ENCODE measurements at places on chromosomes 5 and 9.

DNA sequence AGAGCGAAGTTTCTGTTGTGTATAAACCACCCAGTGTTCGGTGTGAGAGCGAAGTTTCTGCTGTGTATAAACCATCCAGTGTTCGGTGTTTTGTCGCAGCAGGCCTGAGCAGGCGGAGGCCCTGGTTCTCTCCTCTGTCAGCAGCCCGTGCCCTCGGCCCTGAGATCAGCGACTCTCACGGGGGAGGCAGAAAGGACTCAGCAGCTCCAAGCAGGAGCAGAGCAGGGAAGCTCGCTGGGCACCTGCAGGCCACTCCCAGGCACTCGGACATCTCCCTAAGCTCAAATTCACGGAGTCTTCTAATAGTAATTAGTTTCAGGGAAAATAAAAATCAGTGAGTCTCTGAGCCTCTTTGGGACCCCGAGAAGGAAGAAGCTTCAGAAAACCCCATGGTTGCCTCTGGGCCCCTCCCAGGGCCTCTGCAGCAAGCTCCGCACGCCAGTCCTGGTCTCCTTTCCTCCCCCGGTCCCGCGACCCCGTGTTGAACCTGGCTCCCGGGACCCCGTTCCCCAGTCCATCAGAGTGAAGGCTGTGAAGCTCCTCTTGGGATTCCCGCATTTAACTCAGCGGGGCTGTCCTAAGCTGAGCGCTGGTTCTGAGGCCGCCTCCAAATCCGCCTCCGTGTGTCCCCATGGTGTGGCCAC, 81.9 kb upstream of the ADAMTS2 start:
- DNase-seq: no peak

DNA sequence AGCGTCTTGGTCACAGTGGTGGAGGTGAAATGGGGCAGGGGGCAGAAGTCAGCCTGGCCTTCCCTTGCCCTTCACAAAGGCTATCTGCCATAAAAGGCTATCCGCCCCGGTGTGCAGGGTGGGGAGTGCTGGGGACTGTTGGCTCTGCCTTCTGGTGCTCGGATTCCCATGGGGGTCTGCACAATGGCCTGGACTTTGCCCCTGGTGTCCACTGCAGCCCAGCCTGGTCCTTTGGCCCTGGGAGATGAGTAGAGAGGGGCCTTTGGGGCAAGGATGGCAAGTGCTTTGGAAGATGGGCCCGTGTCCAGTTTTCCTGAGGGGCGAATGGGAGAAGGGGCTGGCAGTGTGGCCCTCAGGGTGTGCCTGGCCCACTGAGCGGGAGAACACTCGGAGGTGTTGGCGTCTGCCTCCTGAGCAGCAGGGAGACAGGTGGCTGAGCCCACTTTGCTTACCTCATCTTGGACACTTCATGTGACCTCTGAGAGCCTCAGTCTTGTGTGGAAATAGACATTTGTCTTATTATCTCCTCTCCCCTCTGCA, 69.9 kb downstream of the HSPA4 start:
- no peak for DNase-seq

DNA sequence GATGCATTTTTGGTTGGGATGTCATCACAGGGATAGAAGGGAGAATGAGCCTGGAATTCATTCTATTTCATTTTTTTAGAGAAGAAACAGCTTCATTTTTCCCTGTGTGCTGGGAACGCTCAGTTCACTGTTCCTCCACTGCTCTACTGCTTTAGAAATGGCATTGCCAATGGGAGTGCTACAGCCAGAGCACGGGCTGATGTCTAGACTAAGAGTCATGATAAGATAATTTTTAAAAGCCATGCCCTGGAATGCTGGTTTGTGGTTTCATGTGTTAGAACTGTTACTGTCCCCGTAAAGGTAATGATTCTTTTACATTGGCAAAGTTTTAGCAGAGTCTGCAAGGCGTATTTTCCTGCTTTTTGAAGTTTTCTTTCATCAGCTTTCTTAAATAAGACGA, 119.6 kb downstream of the SEMA6A start:
- DNase-seq: no peak

DNA sequence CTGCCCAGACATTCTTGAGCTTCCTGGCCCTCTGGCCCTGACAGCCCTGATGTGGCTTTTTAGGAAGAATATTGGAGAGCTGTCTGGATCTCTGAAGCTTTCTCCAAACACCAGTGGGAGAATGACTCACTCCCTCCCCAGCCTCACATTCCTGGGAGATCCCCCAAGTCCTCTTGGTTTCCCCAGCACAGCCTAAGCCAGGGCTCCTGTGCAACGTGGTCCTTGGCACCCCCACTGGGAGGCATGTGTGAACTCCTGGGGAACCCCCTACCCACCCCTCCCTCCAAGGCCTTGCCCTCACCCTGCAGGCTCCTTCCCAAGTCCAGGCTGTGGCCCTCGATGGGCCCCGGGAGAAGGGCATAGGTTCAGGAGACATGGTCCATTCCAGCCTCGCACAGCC, 12.7 kb downstream of the GLIPR2 start:
- DNase-seq: no peak

DNA sequence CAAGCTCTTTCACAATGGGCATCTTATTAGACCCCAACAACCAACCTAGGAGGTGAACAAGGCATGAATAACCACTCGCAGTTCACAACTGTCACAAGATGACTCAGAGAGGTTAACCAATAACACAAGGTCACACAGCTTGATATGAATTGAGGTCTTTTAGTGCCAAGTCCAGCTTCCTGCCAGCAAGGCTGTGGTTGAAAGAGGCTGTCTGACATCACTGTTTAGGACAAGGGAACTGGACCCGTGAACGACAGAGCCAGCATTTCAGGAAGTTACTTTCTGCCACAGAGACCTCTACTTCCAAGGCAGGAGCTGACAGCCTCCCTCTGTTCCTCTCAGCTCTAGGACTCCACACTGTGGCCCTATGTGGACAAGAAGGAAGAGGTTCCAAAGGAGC, 53.4 kb upstream of the ALDH1B1 start:
- peak; percentile 25 for DNase-seq

- DNase-seq: no peak
Observed at GRCh38 chr9:93133681-93134014, 403 bp downstream of the NINJ1 start.

DNA sequence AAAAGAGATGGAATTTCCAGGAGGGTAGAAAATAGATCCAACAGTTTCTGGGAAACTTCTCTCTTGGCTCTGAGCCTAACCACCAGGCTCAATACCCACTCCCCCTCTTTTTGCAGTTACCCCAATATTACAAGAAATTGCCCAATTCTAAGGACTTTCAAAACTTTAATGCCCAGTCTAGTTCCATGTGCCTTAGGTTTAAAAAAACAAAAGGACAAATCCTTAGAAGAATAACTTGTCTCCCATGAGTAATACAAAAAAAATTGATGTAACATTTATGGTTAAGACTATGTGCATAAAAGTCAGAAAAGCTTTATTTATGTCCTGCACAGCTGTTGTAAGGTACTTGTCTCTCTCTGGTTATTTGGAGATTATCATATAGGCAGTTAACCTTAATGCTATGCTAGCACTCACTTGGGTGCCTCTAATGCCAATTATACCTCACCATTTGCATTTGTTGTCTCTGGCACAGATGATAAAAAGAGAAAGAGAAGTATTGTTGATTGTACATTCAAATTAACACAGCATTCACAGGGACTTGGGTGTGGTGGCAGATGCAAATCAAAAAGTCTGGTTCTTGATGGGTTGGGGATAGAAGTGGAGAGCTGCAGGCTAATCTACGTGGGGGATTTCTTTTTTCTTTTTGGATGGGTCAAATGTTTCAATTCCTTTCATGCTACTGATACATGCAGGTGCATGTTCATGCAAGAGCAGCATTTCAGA, 159.4 kb downstream of the PIK3R1 start:
- no peak for DNase-seq

- peak; percentile 11 for DNase-seq
Observed at GRCh38 chr5:180605554-180606214, 14.4 kb upstream of the SCGB3A1 start.

GRCh38 chr5:50867140-50867539, 200.7 kb downstream of the PARP8 start:
- no peak for DNase-seq

DNA sequence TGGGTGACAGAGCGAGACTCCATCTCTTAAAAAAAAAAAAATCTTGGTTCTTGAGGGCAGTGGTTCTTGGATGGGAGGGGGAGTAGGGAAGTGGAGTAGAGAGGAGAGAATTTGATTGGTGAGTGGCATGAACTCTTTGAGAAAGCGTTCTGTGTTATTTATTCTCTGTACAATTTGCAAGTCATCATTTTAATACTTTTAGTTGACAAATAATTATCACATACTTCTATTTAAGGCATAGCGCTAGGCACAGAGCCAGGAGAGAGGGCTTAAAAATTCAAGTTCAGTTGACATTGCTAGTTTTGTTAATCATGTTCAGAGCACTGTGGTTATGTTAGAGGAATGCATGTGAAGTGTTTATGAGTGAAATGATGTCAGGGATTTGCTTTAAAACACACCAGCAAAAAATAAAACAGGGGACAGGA, 24.6 kb downstream of the HSDL2 start:
- DNase-seq: no peak

DNA sequence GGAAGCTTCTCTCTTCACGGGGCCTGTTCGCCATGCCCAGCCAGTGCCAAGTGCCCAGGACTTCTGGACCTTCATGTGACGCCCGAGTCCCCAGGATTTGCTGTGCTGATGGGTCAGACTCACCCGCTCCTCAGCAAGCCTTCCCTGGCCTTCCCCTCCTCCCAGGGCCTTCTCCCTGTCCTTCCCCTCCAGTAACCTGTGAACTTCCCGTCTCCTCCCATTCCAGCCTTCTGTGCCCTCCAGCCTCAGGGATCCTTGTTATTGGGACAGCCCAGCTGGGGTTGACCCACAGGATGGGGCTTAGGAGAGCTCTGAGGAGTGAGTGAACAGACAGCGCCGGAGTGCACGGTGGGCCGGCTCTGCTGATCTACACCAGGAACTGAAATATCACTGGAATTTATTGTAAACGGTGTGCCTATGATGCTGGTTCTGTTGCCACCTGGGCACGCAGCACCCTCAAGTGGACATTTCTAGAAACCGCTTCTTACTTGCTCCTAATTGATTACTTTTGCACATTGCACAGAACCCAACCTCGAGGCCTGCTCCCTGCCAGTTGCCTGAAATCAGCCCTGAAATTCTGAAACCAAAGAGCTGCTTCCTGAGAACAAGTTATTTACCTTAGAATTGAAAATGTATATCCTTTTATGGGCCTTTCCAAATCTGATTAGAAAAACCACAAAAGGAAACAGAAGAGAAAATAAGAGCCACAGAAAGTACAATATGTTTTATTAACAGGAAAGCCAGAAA, 1.5 kb downstream of the SPAAR start:
- DNase-seq: peak; percentile 35

DNA sequence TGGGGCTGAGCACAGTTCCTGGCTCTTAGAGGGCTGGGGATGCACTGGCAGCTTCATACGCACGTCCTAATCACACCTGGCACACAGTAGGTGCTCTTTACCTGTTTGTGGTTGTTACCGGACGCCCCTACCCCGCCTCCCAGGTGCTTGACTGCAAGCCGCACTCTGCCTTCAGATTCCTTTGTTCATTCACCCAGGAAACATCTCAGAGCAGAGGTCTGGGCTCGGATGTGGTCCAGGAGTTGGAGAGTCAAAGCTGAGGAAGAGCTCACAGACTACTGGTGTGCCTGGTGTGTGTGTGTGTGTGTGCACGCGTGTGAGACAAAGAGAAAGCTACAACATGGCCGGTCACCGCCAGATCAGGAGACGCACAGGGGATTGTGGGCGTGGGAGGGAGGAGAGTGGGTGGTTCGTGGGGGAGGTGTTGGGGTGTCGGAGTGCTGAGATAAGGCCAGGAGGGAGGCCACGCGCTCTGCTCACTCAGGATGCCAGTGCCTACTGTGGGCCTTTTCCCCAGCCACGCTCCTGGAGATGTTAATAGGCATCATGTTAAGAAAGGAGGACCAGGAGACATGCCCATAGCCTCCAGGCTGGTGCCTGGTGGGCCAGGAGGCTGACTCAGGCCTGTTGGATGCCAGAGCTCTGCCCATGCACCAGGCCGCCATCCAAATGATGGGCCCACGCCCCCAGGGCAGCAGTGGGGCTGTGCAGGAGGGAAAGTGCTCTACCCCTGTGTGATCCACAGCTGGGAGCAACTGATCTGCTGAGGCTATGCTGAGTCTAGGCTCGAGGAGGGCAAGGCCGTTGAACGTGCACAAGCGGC, 39.9 kb downstream of the CRB2 start:
- no peak for DNase-seq

- no peak for DNase-seq
Observed at GRCh38 chr5:138841531-138841930, 33.6 kb downstream of the LRRTM2 start.

DNA sequence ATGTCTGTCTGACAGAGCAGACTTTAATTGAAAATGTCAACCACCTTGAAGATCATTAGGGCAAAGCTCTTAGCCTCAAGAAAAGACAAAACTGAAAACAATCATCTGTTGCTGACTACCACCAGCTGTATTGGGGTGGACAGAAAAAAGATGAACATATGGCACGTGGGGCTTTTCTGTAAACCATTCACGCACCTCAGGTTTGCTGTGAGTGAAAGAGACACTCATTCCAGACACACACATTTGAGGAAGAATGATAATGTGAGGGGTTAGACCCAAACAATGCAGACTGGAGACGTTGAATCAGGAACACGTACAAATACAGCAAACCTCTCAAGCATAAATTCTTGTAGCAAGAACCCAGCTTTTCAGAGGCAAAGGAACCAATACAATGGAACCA, 158.7 kb downstream of the EBF1 start:
- no peak for DNase-seq

GRCh38 chr5:167678481-167678880, 613.0 kb upstream of the WWC1 start:
- no peak for DNase-seq

DNA sequence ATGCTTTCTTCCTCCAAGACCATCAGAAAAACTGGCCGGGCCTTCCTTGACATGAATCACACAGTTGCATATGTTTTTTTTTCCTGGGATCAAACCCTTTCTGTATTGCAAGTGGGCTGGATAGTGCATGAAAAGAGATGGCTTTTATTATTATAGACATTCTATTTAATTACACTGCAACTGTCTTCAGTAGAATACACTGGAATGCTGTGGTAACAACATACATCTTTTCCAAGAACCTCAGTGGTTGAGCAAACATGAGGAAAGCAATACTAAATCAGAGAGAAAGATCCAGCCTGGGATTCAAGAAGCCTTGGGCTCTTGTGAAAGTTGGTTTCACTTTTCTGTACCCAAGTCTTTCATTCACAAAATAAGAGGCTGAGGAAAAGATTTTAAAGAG, 193.0 kb downstream of the DMAC1 start:
- no peak for DNase-seq

DNA sequence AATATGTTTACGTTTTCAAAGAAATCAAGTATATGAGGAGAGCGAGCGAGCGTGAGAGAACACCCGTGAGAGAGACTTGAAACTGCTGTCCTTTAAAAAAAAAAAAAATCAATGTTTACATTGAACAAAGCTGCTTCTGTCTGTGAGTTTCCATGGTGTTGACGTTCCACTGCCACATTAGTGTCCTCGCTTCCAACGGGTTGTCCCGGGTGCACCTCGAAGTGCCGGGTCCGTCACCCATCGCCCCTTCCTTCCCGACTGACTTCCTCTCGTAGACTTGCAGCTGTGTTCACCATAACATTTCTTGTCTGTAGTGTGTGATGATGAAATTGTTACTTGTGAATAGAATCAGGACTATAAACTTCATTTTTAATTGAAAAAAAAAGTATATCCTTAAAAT, 97.0 kb downstream of the PDE6A start:
- no peak for DNase-seq
